ENCODE measurements at places on chromosomes 12 and 14.

DNA sequence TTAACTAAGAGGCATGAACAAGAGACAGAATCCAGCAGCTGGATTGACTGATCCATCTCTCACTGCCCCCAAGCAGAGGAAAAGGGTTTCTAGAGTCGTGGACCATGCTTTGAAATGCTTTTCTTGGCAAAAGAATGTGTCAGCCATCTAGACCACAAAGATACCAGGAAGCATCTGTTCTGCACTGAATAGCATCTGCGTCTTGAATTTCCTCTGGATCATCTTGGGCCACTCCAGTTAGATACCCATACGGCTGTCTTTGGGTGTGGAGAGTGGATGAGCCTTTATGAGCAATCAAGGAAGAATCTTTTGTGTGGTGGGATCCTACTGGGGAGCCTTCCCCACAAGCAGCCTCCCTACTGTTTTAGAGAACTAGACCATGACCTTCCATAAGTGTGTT, 16.0 kb upstream of the RFX4 start:
- no peak for DNase-seq

GRCh38 chr12:12209675-12210074, 57.2 kb downstream of the LRP6 start:
- no peak for DNase-seq

DNA sequence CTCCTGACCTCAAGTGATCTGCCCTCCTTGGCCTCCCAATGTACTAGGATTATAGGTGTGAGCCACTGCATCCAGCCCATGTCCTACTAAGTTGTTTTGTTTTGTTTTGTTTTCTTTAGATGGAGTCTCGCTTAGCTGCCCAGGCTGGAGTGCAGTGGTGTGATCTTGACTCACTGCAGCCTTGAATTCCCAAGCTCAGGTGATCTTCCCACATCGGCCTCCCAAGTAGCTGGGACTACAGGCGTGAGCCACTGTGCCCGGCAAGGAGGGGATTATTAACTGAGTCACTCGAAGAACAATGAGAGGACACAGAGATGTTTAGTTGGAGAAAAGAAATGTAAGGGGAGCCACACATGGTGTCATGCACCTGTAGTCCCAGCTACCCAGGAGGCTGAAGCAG, 18.0 kb upstream of the ERBB3 start:
- DNase-seq, result no peak

DNA sequence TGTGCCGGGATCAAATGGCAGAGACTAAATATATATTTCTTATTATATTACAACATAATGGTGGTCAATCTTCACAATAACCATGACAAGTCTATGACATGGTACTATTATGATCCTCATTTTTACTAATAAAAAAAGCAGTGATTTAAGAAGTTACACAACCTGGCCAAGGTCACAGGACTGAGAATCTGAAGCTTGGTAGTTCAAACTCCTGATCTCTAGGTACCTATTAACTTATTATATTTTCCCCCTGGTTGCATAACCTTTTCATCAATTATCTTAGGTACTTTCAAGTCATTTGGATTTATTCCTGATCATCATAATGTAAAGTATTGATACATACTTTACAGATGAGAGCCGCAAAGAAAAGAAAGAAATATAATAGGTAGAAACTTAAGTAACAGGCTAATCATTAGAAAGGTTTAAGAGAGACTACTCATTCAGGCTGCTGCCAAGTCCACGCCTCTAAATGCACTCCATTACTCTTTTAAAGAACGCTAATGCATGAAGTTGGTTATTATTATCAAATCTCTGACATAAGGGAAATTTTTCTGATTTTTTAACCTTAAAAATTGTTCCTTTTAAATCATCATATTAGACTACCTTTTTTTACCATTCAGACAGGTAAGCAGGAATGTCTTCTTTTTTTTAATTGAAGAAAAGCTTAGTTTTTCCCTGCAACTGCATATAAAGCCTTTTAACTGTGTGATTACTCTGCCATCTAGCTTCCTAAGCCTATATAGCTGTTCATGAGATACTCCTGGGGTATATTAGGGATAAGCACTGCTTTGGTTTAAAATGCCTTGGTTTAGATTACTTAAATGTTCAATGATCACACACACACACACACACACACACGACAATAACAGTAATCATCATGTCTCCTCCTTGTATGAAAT, 35.6 kb downstream of the RPS29 start:
- peak; percentile 44 for DNase-seq

DNA sequence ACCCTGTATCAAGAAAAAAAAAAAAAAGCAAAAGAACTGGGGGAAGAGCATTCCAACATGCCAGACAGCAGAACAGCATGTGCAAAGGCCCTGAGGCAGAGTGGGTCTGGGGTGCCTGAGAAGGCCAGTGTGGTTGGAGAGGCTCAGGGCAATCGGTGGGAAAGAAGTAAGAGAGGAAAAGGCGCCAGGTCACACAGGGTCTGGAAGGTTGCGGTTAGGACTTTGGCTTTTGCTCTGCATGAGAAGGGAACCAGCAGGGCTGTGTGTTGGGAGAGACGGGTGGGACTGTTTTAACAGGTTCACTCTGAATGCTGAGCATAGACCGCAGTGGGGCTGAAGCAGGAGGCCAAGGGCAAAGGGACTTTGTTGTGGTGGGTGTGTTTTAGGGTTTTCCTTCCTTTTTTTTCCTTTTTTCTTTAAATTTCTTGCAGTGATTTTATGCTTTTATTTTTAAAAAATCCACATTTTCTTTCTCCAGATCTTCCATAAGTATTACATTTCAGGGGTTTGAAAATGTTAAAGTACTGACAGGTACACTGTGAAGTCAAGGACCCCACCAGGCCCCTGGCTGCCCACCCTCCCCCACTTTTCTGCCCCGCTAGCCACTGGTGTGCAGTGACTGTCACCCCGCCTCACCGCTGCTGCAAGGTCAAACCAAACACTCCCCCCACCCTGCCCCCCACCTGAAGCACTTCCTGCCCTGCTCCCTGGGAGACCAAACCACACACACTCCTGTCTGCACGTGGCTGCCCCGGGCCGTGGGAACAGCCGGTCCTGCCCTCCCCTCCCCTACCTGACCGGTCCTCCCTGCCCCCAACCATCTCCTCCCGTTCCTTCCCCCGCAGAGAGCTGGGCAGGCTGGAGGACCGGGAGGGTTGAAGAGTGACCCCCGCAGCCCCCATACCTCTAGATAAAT, 30.0 kb downstream of the DTX1 start:
- no peak for DNase-seq

DNA sequence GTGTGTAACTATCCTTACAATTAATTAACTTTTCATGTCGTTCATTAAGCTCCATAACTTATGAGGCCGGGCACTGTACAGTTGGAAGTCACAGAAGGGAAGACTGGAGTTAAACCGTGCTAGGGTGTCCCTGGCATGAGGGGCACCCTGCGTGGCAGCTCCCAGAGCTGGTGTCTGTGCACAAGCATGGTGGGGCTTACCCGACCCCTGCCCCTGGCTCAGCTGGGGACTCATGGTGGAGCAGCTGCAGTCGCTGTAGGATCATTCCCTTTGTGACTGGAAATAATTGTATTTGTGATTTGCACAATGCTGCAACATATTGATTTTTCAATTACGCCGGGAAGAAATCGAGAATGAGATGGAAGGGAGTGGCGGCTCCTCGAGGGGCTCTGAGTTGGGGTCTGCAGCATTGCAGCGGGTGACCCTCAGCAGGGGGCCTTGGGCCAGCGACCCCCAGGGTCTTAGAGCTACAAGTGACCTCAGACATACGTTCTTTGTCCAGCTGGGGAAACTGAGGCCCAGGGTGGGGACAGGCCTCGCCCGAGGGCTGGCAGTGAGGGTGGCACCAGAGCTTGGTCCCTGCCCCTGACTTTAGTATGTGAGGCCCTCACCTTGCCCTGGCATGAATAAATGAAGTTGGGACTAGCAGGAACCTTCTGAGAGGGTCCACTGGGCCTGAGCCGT, 125.4 kb downstream of the KIF26A start:
- no peak for DNase-seq

GRCh38 chr14:100733152-100733850, 6.6 kb downstream of the DLK1 start:
- DNase-seq, result no peak

- no peak for DNase-seq
These were observed 1758.1 kb upstream of the SEL1L start for GRCh38 chr14:83291714-83292113.

All from ELR (cell line).